ENCODE measurements at places on chromosomes 2 and 18.

- DNase-seq = no peak
Measured at GRCh38 chr2:141589314-141589713, 541.5 kb downstream of the LRP1B start.

DNA sequence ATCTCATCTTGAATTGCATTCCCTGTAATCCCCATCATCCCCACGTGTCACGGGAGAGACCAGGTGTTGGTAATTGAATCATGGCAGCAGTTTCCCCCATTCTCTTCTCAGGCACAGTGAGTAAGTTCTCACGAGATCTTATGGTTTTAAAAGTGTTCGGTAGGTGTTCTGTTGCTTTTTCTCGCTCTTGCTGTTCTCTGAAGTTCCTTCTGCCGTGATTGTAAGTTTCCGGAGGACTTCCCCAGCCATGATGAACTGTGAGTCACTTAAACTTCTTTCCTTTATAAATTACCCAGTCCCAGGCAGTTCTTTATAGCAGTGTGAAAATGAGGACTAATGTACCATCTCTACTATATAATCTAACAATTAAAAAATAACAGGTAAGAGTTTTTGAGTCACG is 409.9 kb upstream of the NRXN1 start:
- no peak for DNase-seq

- no peak for DNase-seq
Measured at GRCh38 chr2:223457301-223457700, 144.9 kb downstream of the SCG2 start.

DNA sequence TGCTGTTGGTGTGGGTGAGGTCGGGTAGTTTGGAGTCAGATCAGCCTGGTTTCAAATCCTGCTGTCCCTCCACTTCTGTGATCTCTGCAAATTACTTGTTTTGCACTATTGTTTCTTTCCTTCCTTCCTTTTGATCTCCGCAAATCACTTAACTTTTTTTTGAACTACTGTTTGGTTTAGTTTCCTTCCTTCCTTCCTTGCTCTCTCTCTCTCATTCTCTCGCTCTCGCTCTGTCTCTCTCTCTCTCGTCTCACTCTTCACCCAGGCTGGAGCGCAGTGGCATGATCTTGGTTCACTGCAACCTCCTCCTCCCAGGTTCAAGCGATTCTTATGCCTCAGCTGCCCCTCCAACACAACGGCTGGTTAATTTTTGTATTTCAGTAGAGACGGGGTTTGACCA is 141.6 kb upstream of the ITGA6 start:
- DNase-seq = no peak

DNA sequence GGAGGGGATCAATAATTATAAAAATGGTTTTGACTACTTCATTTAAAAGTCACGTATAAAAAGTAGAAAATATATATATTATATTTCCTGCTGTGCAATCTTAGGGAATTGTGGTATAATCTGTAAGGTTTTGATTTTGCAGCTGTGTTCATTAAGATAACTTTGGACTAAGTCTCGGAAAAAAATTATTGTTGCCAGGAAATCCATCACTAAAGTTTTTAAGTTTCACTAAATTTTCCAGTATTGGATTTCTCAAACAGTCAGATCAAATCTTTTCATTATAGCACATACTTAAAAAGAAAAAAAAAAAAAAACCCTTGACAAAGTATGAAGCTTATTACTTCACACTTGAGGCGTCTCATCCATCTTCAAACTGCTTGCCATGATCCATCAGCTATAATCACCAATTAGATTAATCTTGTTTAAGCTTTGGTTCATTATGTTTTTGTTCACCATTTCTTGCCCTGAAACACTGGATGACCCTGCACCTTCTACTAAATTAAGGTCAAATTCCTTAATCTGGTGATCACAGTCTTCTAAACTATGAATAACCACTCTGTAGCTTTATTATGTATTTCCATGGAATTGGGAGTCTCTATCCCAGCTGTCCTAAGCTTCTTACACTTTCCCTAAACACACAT is 326.6 kb upstream of the COL3A1 start:
- DNase-seq = no peak

- DNase-seq = peak; percentile 83
Measured at GRCh38 chr2:238231251-238231793, 8.5 kb downstream of the HES6 start.

- DNase-seq = no peak
Measured at GRCh38 chr2:16363581-16363980, 302.1 kb downstream of the CYRIA start.

DNA sequence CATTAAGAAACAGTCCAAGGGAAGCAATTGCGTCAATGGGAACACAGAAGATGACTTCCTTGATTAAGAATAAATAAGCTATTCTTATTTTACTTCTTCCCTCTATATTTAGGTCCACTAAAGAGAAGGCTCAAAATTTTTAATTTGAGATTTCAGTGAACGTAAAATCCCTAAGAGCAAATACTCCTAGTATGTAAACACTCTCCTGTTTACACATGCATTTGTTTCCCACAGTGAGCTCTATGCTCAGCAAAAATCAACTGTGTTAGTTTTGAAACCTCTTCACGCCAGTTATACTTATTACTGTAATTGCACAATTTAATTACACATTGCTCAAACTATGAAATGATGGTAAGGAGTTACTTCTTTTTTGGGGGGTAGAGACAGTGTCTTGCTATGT is 8.8 kb downstream of the SLC39A6 start:
- no peak for DNase-seq
